Right ventricle myocardium inferior (tissue), 1 donor: ENCODE measurements at places on chromosomes 13 and 19. TPM values are rescaled to one million over a fixed set of nuclear protein-coding genes. Genes with fewer than 3 reads are reported as not detected.
A peak's percentile ranks its signal among the peaks of the same experiment; 100 is the strongest.

DNA sequence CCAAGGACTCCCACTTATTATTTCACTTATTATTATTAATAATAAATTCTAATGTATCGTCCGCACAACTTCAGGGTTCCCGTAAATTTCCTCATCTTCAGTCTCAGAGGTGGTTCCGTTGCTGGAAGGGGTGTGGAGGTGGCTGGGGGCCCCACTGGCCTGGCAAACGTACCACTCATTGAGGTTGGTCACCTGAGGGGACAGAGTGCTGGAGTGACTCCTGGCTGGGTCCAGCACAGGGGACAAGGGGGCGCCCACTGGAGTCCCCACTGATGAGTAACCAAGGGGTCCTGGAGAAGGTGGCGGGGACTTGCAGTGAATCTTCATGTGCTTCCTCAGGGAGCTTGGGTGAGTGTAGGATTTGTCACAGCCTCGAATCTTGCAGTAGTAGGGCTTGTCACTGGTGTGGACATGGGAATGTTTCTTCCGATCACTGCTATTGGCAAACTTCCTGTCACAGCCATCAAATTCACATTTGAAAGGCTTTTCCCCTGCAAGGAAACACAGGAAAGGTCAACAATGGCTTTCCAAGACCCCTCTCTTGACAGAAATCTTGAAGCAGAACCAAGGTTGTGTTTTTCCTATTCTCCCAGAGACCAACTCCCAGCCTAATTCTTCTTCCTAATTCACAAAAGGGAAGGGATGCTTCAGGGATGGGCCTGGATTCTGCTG is 6.1 kb downstream of the ZIC5 start:
- no peak for DNase-seq

- DNase-seq = no peak
Measured at GRCh38 chr13:98462946-98463345, 114.0 kb downstream of the STK24 start.

- DNase-seq = peak; percentile 85
Measured at GRCh38 chr19:33905937-33906577, 109.4 kb downstream of the KCTD15 start.

- no peak for DNase-seq
Measured at GRCh38 chr19:13160557-13160956, 10.3 kb downstream of the IER2 start.

DNA sequence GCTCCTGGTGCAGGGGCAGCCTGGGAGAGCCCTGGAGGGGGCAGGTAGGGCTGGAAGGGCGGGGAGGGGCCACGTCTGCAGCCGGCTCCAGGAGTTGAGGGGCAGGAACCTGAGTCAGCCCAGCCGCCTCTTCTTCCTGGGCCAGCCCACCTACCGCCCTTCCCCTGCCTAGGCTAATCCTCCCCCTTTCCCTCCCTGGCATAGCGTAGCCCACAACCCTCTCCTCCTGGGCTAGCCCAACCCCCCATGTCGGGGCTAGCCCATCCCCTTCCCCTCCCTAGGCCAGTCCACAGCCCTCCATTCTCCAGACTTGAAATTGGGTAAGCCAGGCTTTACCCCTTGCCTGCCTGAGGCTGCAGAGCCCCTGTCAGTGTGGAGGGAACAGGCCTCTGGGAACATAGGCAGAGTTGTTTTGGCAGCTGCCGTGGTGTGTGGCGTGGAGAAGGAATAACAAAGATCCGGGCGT is 20.6 kb upstream of the WDR18 start:
- DNase-seq = no peak

DNA sequence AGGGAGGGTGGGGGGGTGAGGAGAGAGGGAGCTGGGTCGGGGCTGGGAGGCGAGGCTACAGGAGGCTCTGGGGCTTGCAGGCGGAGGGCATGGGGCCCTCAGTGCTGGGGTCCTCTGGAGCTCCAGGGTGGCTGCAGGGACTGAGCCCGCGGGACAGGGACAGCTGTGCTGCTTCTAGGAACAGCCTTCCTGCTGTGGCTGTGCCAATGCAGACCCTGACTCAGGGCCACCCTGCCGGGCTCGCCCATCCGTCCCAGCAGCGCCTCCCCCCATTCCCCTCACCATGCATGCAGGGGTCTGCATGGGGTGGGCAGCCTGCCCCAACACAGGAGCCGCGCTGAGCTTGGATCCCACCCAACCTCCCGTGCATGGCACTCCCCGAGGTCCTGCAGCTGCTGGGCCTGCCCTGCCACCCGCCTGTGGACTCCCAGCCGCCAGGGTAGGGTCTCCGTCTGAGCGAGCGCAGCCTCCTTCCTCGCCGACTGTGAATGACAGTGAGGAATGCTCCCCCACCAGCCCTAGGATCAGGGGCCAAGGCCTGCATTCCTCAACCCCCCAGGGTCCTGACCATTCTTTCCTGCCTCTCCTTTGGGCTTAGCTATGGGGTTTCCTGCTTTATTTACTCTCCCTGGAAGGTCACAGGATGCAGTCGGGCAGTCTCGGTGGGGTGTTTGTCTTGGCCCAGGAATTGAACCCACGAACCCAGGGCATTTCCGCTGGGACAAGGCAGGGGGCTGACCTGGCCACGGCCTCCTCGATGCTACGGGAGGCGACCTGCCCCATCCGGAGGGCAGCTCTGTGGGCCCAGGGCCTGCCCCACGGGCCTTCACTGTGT is 23.4 kb downstream of the CEBPG start:
- DNase-seq = peak; percentile 76

- peak; percentile 62 for DNase-seq
Measured at GRCh38 chr19:49997709-49998108, 27.5 kb downstream of the VRK3 start.

- no peak for DNase-seq
Measured at GRCh38 chr19:45428384-45429231, 4.9 kb upstream of the ERCC1 start.

GRCh38 chr13:97438856-97439595 is 5.1 kb downstream of the RAP2A start:
- DNase-seq = no peak

DNA sequence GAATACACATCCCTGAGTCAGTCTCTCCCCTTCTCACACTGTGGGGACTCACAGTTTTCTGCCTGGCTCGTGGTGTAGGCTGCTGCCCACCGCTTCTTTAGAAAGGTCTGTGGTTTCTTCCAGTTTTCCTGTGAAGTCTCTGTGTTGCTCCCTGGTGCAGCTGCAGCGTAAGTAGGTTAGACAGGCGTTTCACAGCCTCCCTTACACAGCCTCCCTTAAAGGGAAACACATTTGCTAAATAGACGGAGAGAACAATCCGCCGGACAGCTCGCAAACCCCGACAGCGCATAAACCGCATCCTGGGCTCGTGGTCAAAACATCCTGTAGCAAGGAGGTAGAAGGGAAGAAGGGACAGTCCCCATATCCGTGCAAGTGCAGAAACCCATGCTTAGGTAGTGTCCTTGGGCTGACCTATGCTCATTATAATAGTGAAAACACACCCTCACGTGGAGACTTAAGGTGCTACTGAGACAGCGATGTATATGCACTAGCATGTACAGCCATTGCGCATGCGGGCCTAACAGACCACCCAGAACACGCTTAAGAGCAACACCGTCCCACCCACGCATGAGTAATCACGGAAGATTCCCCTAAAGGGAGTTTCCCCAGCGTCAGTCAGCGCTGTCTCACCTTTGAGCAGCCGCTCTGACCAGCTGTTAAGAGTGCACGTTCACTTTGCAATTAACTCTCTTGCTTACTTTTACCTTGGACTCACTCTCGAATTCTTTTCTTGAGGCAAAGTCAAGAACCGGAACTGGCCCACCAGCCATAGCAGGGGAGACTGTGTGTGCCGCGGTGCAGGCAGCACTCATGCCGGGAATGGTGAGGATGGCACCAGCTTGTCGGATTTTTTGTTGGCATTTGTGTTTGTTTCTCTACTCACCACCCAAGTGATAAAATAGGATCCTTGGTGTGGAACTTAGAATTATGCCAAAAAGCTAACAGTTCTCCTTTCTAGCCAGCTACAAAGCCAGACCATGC is 16.6 kb downstream of the SIGLEC8 start:
- no peak for DNase-seq

KLK12 gene
- total RNA-seq = not detected

APOC4 gene
- total RNA-seq = not detected

NCCRP1 gene
- total RNA-seq = not detected

PTPRH gene
- total RNA-seq = 0.87 TPM
